Dorsolateral prefrontal cortex (tissue), 122 donors: ENCODE measurements at places on chromosomes 1 and 21.

- DNase-seq = no peak
Measured at GRCh38 chr1:180785291-180785690, 127.4 kb upstream of the KIAA1614 start.

- no peak for DNase-seq
Measured at GRCh38 chr1:176741181-176741580, 278.2 kb downstream of the PAPPA2 start.

DNA sequence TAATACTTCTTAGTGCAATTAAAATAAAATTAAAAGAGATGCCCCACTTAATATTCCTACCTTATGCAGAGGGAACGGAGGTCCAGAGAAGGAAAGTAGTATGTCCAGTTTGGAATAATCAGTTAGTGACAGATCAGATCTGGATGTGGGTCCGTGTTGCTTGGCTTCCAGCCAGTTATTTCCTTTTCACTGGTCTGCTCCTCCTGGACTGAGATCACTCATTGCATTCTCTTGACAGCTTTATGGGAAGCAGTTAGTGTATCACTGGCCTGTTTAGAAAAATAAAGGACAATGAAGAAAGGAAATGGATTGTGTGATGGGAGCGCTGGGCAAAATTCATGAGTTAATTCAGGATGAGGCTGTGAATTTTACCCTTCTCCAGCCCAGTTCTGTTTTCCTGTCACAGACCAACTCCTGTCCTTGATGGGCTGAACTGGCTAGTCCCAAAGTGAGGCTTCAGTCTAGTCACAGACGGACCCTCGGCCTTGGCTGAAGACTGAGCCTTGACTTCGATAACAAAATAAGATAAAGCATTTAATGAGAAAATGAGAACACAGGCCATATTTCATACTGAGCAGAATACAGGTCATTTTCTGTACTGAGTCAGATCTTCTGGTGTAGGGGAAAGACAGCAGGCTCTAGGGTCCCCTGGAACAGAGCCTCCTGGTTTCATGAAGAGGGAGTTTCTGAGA, 85.2 kb upstream of the TRABD2B start:
- no peak for DNase-seq

- DNase-seq = peak; percentile 11
Measured at GRCh38 chr21:36719614-36720013, 20.7 kb downstream of the SIM2 start.

DNA sequence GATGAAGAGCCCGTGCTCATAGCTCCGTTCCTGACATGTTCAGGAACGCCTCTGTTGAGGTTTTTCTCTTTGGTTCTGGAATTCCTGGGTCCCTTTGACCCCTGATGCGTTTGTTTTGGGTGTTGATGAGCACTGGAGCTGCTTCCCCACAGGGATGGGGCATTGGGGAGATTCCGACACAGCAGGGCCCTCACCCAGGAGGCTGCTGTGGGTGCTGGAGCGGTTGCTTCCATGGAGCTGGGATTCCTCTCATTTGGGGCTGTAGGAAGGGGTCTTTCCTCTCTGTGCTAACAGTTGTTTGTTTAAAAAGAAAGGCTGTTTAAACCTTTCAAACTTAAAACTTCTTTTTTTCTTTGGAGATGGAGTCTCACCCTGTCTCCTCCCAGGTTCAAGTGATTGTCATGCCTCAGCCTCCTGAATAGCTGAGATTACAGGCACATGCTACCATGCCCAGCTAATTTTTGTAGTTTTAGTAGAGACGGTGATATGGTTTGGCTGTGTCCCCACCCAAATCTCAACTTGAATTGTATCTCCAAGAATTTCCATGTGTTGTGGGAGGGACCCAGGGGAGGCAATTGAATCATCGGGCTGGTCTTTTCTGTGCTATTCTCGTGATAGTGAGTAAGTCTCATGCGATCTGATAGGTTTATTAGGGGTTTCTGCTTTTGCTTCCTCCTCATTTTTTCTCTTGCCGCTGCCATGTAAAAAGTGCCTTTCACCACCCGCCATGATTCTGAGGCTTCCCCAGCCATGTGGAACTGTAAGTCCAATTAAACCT, 48.9 kb downstream of the SKI start:
- no peak for DNase-seq
